ENCODE measurements at places on chromosomes 16 and 17.
A peak's percentile ranks its signal among the peaks of the same experiment; 100 is the strongest.

DNA sequence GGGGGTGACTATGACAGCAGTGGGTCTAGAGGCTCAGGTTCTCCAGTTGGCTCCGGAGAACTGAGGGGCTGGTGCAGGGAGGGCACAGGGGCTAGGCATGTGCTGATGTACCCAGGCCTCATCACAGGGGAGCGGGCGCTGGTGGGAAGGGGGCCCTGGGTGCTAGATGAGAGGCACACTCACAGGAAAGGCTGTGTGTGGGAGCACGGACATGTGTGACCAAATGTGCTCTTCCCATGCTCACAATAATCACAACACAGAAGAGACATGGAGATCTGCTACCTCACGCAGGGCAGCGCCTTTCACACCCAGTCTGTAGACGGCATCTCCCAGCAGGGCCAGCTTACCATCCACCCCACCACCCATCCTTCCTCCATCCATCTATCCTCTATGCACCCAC lies 17.4 kb upstream of the RASD1 start:
- no peak for DNase-seq

- peak; percentile 89 for DNase-seq
These were observed 33.3 kb downstream of the OR1D5 start for GRCh38 chr17:3030096-3030495.

- DNase-seq, result no peak
These were observed 23.6 kb downstream of the KATNB1 start for GRCh38 chr16:57759131-57759530.

GRCh38 chr17:74478420-74479100 lies 12.1 kb downstream of the CD300A start:
- no peak for DNase-seq

DNA sequence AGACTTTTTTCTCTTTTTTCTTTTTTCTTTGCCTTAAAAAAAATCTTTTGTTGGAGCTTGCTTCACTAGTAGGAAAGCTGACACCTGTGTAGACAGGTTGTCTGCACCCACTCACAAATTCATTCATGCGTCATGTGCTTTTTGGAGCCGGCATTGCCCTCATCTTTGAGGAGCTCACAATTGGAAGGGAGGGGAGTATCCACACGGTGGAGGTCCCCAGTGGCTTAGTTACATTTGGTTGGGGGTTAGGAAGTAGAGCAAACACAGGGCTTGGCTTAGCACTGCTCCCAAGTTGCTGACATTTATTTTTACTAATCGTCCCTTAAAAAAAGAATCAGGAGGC lies 18.7 kb upstream of the MEIOB start:
- no peak for DNase-seq

DNA sequence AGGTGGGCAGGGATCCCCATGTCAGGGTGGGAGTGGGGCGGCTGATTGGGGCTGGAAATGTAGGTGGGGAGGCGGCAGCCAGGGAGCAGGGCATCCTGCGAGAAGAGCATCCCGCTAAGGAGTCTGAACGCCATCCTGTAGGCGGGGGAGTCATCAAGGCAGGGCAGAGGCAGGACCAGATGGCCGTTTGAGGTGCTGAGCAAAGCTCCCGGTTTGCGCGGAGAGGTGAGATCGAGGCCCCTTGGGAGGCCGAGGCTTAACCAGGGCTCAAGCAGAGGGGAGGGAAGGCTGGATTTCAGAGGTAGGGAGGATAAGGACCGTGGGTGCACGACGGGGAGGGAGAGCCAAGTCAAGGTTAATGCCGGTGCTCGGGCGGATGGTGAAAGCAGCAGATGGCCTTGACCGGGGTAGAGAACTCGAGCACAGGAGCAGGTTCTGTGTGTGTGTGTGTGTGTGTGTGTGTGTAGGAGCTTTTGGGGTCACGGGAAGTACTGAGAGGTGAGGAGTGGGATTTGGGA lies 472 bp upstream of the NME2 start:
- DNase-seq, result peak; percentile 47

DNA sequence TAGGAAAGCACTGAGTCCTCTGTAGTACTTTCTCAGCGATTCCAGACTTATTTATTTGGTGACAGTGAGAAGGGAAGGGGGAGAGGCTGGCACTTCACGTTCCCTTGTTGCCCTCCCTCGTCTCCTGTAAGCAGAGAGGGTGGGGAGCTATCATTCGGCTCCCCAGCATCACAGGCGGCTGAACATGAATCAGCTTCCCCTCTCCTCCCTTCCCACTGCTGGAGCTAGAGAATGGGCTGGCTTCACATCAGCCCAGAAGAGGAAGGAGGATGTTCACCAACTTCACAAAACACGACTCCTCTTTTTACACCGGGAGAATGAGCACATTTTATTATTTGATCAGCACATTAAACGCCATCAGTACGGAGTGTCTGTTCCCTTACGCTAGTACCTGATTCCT lies 6.7 kb upstream of the CMIP start:
- DNase-seq, result no peak

DNA sequence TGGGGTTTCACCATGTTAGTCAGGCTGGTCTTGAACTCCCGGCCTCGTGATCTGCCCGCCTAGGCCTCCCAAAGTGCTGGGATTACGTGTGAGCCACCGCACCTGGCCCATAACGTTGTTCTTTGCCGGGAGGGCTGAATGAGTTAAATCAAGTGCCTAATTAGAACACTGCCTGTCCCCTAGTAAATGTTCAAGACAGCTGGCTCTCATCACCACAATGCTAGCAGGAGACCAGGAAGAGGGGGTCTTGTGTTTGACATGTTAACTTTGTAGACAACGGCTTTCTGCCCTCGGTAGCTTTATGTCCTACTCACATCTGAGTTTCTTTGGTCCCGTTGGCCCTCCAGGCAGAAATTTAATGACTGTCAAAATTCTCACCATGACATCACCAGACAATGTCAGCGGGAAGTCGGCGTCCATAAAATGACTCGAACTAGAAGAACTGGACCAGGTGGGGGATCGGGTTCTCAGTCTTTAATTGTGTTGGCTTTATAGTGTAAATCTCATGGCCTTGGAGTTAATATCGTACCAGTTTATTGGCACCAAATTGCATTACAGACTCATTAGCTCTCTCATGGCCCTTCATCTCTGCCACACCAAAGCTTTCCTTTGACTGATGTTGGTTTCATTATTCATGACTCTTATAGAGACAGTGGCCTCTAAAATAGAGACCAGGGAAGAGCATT lies 11.4 kb upstream of the ITPRIPL2 start:
- no peak for DNase-seq

GRCh38 chr17:37064206-37064605 lies 115.5 kb downstream of the AATF start:
- no peak for DNase-seq

DNA sequence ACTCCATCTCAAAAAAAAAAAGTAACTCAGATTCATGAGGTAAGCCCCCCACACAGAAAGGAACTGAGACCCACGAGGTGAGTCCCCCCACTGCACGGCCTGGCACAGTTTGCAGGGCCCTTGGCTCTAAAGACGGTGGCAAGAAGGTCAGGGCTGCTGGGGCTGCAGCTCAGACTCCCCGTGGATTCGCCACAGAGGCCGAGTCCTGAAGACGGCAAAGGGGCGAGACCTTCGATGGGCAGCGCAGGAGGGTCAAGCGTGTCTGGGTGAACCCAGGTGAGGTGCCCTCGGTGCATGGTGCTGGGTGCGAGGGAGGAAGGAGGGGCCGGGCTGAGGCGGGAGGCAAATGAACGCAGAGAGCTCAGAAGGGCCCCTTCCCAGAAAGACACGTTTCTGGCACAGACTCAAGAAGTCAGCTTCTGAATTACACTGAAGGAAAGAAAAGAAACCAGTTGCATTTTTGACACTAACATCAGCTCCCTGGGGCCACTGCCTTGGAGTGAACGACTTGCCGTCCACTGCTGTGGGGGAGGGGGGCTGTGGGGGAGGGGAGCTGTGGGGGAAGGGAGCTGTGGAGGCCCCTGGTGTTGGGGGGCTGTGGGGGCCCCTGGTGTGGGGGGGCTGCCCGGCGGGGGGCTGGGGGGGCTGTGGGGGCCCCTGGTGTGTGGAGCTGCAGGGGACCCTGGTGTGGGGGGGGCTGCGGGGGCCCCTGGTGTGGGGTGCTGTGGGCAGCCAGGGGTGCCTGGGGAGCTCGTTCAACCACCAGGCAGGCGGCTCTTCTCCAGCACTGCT lies 69.8 kb upstream of the METRNL start:
- no peak for DNase-seq

DNA sequence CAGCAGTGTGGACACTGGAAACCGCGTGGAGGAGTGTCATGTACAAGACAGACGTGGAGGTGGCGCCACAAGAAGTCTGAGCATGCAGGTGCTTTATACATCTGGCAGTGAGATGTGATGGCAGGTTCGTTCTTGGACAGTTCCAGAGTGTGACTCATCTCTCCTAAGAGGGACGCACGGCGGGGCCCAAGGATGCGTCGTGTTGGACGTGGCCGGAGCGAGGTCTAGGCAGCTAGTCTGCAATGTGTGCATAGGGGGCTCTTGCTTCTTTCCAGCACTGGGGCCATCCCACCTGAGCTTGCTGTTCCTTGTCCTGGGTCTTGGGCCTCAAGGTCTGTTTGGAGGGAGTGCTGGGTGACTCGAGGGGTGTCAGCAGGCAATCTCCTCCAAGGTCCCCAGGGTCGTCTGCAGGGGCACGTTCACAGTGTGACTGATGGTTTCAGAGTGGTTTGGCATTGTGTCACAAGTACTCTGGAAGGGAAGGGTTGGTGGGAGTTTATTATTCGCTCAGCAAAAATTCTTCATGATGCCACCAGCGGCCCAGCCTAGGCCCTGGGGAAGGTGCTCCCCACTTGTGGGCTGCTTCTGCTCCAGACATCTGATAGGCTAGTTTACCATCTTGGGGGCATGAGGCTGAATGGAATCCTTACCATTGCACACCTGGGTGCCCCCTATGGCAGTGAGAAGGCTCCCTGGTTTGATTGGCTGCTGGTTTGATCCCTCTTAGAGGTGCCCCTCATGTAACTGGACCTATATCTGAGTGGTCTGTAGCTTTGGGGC lies 22.1 kb downstream of the SPACA3 start:
- DNase-seq, result no peak

GRCh38 chr17:20966870-20967269 lies 75.9 kb downstream of the USP22 start:
- DNase-seq, result no peak

DNA sequence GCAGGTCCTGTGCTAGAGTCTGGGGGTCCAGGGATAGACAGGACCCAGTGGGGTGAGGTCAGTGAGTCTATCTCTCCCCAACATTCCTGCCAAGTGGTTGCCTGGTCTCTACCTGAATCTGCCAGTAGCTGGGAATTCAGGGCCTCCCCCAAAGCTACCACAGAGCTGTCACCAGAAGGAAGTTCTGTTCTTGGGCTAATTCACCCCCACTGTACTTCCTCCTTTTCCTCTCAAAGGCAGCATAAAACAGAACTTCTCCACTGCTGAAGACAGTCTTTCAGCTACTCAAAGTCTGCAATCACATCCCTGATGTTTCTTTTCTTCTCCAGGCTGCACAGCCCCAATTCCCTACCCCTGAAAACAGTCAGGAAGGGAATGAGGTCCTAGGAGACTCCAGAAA lies 8.7 kb downstream of the CAMTA2 start:
- no peak for DNase-seq

- no peak for DNase-seq
These were observed 18.3 kb downstream of the CPNE7 start for GRCh38 chr16:89593841-89594240.

DNA sequence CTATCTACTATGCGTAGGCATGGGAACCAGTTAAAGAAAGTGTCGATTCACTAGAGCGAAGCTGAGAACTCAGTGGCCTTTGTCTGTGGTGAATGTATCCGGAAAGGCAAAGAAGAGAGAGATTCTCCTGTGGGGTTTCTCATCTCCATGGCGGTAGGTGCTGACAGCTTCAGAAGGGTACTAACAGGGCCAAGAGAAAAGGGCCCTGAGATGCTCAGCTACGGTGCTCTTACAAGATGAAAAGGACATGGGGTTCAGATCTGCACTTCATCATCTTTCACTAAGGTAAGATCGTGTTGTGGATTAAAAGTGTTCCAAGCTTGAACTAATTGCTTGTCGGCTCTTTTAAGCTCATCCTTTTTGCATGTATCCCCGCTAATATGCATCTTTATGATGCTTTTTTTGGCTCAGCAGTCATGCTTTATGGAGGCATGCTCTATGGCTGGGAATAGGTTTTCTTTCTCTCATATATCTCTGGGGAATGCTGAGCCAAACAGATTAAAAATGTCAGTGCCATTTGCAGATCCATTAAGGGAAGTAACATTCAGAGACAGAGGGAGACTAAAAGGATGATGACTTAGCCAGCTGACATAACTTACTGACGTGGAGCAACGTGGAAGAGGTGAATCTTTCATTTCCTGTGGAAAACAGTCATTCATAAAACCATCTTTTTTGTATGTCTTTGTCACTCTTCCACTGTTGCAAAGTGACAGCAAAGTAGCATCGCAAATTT lies 29.9 kb downstream of the KCNJ16 start:
- peak; percentile 14 for DNase-seq
